ENCODE measurements at places on chromosomes 11 and 22.

- no peak for DNase-seq
These were observed 553.7 kb downstream of the MN1 start for GRCh38 chr22:27247701-27248434.

- no peak for DNase-seq
These were observed 81.5 kb downstream of the MPPED1 start for GRCh38 chr22:43493297-43493696.

DNA sequence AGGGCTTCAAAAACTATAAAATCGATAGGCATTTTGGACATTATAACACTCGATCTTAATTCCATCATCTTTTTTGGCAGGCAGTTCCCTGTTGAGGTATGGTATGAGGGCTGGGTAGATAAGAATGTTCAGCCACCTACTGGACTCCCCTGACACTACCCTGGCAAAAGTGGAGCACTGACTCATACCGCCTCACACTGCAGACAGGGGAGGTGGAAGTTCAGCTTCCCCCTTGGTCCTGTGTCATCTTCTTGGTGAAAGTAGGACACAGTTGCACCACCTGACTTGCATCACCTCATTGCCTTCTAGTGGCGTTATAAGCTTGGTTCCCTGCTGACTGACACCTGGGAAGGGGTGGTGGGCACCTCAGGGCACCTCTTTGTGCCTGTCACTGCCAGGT, 30.4 kb downstream of the PAAF1 start:
- DNase-seq = no peak

- no peak for DNase-seq
These were observed 624.1 kb downstream of the BUD13 start for GRCh38 chr11:116148645-116149044.

DNA sequence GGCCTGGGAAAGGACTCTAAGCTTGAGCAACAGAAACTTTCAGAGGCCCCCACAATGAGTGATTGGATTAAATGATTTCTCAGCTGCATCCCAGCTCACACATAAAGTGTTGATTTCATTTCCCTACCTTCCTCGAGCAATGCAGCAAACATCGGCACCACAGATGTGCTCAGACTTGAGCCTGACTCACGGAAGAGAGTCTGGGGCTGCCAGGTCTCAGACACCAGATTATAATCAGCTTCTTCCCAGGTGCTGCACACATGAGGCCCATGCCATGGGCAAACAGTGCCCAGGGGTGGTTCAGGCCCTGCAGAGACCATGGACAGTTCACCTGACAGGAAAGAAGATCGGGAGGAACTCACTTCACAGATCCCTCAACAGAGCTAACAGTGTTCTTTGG, 226.6 kb upstream of the TENM4 start:
- DNase-seq = no peak
